Inflammatory macrophage treated with lipopolysaccharide for 4 hours (primary cell): ENCODE measurements at places on chromosomes 1 and 21.

GRCh38 chr1:203467550-203467921 is 8.1 kb upstream of the PRELP start:
- no peak for DNase-seq

DNA sequence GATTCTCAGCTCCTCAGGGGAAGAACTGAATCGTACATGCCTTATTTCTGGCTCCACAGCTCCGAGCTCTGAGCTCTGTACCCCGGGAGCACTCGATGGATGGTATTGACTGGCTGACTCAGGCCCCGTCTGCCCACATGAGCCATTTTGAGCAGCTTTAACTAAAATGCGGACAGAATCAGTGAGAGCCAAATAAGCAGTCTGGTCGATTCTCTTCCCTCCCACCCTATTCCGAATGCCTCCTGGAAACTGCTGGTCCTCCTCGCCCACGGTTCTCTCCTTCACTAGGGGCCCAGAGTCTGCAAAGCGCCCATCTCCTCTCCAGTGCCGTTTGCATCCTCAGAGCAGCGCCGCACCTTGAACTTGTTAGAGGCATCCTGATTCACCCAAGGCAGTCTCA is 125.9 kb upstream of the IRF2BP2 start:
- DNase-seq, result no peak

DNA sequence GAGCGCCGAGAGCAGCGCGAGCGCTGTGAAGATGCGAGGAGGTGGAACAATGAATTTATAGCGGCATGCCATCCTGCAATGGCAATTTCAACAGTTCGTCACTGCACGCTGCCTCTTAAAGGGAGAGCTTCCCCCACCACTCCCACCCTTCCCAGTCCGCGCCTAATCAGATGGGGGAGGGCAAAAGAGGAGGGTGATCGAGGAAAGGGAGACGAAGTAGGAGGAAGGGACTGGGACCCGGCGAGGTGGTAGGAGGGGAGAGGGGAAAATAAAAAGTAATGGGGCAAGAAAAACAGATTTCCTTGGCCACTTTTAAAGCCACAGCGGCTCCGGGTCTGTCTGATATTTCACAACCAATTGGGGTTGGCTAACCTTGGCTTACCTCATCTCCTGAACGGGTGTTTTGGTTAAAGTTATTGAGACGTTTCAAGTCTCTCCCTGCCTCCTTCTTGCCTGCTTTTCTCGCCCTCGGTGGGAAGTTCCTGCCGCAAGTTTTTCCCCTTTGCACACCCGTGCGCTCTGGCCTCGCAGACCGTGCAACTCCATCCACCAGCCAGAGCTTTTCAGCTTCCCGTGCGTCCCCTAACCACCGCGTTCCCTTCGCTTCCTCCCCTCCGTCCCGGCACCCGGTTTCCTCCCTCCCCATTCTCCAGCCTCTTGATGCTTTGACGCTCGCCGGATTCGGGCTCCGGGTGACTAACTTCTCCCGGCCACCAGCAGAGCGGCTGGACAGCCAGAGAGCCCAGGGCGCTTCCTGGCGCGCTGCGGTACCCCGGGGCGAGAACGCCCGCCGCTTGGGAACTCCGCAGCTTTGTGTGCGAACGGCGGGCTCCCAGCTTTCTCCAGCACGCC is at the start of gene ADAMTS5:
Gene ADAMTS5, minus strand, starts transcription at position 27 of the 852 bp plus-strand sequence. CDS start 697 bp downstream, outside the sequence.
- DNase-seq, result peak; percentile 66

DNA sequence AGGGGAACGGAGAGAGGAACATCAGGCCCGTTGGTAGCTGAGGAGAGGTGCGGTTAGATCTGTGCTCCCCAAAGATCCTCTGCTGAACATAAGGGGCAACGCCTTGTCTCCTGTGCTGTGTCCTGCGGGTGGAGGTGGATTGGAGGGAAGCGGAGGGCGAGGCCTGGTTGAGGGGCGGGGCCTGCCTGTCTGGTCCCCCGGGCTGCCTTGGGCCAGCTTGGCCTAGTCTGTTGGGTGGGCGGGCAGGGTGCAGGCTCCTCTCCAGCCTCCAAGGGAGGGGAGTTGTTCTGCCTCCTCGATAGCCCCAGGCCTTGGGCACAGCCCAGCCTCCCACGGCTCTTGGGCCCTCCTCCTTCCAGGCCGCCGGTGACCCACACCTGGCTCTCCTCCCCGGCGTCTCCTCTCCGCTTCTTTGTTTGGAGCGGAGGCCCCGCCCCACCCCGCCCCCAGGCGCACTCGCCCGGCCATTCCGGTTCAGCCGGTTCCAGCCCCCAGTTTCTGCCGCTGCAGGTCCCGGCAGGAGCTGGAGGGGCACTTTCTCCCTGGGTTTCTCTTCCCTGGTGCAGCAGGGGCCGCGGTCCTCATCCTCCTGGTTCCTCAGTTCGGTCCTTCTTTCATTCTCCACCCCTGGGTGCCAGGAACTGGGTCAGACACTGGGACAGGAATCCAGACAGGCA is 19.4 kb downstream of the PTPRF start:
- DNase-seq, result no peak

DNA sequence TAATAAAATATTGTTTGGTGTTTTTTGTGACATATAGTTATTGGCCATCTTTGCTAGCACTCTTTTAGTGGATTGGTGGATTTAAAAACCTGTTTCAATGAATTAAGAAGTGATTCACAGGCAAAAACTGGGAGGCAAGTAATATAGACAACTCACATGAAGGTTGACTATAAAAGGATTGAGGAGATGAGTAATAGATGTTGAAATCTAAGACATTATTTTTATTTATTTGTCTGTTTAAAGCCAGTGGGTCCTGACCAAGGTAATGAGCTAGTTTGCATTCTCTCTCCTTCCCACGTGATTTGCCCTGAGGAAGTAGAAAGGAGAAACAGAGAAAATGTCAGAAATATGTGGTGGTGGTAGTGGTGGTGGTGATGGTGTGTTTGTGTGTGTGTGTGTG is 351.5 kb upstream of the ZP4 start:
- DNase-seq, result no peak

GRCh38 chr1:247639381-247639981 is 34.1 kb downstream of the OR2G3 start:
- peak; percentile 18 for DNase-seq

DNA sequence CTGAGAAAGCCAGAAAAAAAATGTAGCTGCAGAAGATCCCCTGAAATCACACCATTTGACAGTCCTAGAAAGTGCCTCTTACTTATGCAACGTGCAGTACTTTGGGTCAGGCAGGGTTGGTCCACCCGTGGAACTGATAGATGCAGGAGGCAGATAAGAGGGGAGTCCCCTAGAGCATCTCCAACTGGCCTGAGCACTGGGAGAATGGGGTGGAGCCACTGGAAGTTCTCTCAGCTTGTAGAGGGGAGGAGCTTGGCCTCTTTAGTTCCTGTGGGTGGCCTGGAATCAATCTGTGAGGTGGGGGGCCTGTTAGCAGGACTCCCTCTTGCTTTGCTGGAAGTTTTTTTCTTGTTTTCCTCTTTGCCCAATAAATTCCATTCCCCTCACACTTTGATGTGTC is 335.7 kb upstream of the NCAM2 start:
- no peak for DNase-seq

GRCh38 chr1:68644504-68644903 is 147.6 kb upstream of the DEPDC1 start:
- no peak for DNase-seq

- peak; percentile 76 for DNase-seq
These were observed 12.5 kb downstream of the CHML start for GRCh38 chr1:241627453-241628259.

DNA sequence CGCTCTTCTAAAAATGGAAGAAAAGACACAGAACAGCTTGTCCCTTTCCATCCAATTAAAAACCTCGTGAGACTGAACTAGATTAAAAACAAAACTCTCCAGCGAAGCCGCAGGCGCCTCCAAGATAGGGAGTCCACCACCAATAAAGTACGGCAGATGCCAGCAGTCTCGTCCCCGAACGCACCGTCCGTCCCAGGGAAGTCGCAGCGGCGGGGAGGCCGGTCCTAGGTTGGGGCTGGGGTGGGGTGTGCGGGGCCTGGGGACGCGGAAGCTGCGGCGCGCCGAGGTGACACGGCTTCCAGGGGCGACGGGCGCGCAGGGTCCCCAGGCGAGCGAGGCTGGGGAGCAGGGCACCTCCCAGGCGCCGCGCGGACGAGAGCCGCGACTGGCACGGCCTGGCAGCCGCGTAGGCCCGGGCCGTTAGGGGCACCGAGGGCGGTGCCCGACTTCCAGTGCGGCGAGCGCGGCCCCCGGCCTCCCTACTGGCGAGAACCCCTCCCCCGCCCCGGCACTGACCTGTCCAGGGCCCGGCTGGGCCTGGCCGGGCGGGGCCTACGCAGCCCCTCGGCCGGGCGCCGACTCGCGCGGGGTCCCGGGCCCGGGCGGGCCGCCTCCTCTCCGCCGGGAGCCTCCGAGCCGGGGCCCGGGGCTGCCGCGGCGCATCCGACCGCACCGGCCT is 28.3 kb upstream of the A3GALT2 start:
- peak; percentile 29 for DNase-seq
